Lung microvascular endothelial cell (primary cell): ENCODE measurements at places on chromosomes 4 and X. TPM values are rescaled to one million over a fixed set of nuclear protein-coding genes. Genes with fewer than 3 reads are reported as not detected.

PPAT gene
- total RNA-seq: 8.9 and 10.5 TPM in 2 replicates

- DNase-seq: peak; percentile 20
Measured at GRCh38 chrX:14697451-14697850, 168.1 kb downstream of the GLRA2 start.

GABRB1 gene
- not detected in 2 replicates for total RNA-seq

- no peak for DNase-seq
Measured at GRCh38 chrX:78958419-78959116, 13.4 kb downstream of the P2RY10 start.

CXXC4 gene
- total RNA-seq: under 0.01 TPM in 1 of 2 replicates, not detected in the other

NHSL2 gene
- total RNA-seq: 14.1 and 19.2 TPM in 2 replicates

FMR1NB gene
- total RNA-seq: not detected in 2 replicates

GRCh38 chr4:172707622-172708021 lies 461.0 kb upstream of the GALNT7 start:
- DNase-seq: no peak

DNA sequence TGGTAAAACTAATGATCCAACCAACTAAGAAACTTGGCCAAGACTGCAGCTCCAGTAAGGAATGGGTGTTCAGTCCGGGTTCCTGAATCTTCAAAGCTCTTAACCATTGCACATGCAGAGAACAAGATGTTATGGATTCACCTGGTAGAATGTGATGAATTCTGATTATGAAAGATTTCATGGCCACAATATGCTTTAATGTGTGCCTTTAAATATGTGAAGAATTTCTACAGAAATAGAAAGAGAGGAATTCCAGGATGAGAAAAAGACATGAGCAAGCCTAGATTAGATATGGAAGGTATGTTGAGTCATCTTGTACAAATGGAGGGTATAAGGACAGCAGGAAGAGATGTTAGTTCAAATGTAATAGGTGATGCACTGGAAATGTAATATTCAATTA lies 472.2 kb upstream of the TENM3 start:
- DNase-seq: no peak

NDNF gene
- 0.44 and 11.1 TPM in 2 replicates for total RNA-seq

RPS6KA6 gene
- total RNA-seq: 0.87 and 0.99 TPM in 2 replicates

DNA sequence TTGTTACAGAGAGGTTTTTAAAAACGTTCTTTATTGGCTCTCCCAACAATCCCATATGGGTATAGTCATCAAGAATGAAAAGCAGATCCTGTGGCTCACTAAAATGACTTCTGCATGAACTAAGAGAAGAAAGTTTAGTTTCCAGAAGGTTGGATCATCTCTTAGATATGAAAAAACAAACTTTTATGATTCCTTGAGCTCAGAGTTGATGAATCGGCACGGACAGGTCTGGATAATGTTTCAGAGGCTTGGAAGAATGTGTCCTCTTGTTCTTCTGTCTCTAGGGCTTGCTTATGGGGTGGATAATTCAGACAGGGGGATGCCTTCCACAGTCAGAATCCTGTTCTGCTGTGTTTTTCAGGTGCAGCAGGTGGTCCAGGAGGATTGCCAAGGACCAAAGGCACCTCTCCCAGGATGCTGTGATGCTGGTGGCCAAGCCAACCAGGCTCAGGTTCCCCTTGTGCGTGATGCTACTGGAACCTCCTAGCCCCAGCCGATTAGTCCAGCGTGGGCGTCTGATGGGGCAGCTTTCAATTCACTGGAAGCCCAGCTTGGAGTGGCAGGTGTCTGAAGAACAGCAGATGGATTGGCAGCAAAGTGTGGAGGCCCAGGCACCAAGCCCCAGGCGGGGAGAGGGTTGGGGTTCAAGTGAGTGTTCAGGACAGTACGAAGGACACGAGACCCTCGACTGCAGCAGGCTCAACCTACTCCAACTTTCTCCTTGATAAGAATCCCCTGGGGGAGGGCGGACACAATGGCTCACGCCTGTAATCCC lies 30.3 kb downstream of the CCKAR start:
- no peak for DNase-seq

GRCh38 chr4:25654971-25655963 lies at the start of gene SLC34A2:
Gene SLC34A2, plus strand, starts transcription at chr4:25655851. Its CDS starts 6,650 bp downstream, at chr4:25662501.
- DNase-seq: no peak

DNA sequence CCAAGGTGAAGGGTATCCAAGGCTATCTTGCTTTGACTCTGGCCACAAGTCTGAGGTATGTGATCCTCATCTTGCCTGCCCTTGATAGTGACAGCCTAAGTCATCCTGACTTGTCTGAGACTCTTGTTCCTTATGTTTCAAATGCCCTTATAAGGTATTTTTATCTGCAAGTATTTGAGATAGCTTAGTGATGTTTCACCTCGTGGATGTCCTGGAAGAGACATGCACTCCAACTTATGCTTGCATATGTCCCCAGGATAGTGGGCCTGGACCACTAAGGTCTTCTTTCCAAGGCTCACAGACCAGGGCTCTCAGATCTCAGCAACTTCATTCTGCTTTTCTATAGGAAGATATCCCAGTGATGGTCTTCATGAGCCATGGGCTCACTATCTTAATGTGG lies 120.5 kb upstream of the WDR1 start:
- no peak for DNase-seq

- DNase-seq: peak; percentile 7
Measured at GRCh38 chrX:104370089-104370488, 115.4 kb upstream of the ESX1 start.

GRCh38 chr4:62324215-62324614 lies 1124.1 kb downstream of the ADGRL3 start:
- DNase-seq: no peak

NLGN4X gene
- 0.22 and 0.40 TPM in 2 replicates for total RNA-seq

- no peak for DNase-seq
Measured at GRCh38 chr4:4289597-4289940, 385 bp downstream of the LYAR start.

DNA sequence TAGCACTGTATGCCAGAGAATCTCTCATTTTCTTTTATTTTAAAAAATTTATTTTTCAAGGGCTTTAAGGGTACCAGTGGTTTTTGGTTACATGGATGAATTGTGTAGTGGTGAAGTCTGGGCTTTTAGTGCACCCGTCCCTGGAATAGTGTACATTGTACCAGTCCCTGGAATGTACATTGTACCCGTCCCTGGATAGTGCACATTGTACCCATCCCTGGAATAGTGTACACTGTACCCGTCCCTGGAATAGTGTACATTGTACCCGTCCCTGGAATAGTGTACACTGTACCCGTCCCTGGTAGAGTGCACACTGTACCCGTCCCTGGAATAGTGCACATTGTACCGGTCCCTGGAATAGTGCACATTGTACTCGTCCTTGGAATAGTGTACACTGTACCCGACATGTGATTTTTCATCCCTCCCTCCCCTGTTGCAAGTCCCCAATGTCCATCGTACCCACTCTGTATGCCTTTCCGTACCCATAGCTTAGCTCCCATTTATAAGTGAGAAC lies 56.1 kb upstream of the HELT start:
- DNase-seq: no peak

GRCh38 chrX:25019707-25020390 lies 4.1 kb upstream of the ARX start:
- no peak for DNase-seq

OPHN1 gene
- total RNA-seq: 6.1 and 7.7 TPM in 2 replicates

SPANXN4 gene
- total RNA-seq: not detected in 2 replicates

DNA sequence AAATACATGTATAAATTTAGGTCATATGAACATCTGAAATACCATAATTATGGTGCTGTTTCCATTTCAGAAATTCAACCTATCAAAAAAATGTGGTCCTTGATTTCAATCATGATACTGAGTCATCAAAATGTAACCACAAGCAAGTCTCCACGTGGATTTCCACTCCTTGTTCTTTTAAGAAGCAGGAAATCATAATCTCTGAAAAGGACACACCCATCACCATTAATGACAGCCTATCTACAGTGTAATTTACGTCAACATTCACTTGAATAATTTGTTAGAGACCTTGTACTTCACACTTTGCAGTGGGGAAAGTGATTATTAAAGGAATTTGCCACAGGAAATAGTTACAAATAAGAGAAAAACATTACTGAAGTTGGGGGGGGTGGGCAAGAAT lies 17.7 kb upstream of the SLC7A11 start:
- DNase-seq: no peak

- DNase-seq: no peak
Measured at GRCh38 chrX:56429581-56429980, 133.8 kb upstream of the UBQLN2 start.

CETN2 gene
- total RNA-seq: 14.6 and 15.9 TPM in 2 replicates

DNA sequence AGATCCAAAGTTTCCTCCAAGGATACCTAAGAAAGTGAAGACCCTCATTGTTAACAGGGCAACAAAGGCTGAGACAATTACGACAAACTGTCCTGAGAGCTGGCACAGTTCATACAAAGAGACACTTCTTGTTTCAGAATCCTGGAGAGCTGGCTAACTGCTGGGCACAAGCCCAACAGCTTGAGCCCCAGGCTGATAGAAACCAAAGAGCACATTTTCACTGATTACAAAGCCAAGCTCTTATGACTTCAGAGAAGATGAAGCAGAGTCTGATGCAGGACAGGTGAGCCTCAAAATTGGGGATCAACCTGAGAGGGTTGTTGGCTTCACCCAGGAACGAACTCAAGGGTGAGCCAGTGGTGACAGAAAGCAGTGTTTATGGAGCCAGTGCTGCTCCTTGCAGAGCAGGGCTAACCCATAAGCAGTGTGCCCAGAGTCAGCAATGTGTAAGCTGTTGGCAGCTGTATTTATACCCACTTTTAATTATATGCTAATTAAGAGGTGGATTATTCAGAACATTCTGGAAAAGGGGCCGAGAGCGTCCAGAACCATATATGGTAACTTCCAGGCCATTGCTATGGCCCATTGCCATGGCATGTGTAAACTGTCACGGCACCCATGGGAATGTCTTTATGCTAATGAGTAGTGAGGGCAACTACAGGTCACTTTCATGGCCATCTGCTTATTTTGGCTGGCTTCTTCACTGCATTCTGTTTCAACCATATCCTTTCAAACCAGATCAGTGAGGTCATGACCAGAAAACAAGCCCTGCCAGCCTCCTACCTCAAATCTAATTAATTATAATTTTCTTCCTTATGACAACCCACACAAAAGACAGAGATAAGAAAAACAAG lies 183.7 kb downstream of the EVC2 start:
- DNase-seq: peak; percentile 64

PPM1K gene
- total RNA-seq: 2.0 and 2.6 TPM in 2 replicates

DNA sequence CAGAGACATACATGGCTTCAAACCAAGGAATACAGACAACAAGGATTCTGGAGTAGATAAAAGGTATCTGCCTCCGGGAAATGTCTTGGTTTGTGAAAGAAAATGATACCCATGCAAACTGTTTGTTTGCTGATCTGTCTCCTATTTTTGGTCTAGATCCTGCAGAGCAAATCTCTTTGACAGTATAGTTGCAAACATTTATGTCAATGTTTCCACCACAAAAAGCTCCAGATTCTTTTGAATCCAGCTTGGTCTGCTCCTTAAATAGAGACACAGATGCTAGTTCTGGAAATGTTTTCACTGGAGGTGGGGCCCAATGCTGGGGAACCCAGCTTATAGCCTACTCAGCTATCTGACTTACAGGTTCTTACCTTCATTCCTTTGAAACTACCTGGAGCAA lies 119.7 kb downstream of the ATG4A start:
- no peak for DNase-seq

KLKB1 gene
- 0.20 and 0.22 TPM in 2 replicates for total RNA-seq

DNA sequence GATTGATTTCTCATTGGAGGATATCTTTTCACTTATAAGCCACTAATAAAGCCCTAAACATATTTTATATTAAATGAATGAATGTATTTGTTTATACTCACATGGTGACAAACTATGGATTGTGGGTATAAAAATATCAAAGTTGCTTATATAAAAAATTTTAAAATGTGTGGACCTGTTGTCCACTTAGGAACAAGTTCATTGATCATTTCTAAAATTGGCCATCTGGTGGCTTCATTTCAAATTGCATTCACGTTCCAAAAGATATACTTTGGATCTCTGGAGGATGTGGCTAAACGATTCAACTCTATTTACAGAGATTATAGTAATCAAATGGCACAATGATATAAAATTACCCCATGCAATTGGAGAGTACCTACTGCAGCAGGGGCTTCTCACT lies 32.5 kb downstream of the FSTL5 start:
- no peak for DNase-seq

- DNase-seq: no peak
Measured at GRCh38 chr4:1593458-1593857, 90.7 kb downstream of the FAM53A start.

DNA sequence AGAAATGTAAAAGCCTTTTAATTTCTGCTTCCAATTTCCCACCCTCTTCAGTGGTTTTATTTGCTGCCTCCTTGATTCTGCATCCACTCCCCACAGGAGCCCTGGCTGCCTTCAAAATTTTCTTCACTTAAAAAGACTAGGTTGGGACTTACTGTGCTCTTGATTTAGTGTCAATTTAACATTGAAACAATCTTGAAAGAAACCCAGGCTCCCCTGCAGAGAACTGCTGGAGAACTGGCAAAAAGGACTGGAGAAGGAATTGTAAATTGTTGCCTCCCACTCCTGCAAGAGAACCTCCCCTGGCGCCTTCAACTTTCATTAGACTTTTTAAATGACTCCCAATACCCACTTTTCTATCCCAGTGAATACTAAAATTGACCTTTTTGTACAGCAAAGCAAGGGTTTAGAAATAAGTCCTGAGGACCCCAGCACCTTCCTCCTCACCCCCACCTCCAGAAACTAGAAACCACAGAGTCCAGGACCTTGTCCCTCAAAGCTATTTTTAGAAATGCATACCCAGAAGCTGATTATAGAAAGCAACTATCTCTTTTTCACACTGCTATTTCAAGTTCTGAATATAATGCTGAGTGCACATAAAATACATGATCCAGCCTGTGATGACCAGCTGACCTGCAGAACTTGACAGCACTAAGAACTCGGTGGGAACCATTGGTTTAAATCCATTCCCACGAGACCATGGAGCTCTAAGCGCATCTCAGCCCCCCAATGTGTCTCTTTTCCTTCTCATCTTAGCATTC lies 155.5 kb downstream of the INPP4B start:
- DNase-seq: no peak

DNA sequence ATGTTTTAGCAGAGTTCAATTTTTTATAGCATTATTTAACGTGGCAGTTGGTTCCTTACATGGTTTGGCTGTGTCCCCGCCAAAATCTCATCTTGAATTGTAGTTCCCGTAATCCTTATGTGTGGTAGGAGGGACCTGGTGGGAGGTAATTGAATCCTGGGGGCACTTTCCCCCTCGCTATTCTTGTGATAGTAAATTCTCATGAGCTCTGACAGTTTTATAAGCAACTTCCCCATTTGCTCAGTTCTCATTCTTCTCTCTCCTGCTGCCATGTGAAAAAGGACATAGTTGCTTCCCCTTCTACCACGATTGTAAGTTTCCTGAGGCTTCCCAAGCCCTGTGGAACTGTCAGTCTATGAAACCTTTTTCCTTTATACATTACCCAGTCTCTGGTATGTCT lies 329.5 kb downstream of the GRIA2 start:
- DNase-seq: no peak

DNA sequence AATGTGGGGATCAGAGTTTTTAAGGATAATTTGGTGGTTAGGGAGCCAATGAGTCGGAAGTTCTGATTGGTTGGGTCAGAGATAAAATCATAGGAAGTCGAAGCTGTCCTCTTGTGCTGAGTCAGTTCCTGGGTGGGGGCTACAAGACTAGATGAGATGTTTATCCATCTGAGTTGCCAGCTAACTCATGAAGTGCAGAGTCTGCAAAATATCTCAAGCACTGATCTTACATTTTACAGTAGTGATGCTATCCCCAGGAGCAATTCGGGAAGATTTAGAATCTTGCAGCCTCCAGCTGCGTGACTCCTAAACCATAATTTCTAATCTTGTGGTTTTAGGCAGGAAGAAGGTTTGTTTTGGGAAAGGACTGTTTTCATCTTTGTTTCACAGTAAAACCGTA lies 565.8 kb upstream of the SPANXN1 start:
- no peak for DNase-seq

- no peak for DNase-seq
Measured at GRCh38 chr4:34676400-34676799, 1567.9 kb downstream of the ARAP2 start.

SAT1 gene
- 85.7 and 147 TPM in 2 replicates for total RNA-seq
